ENCODE measurements at places on chromosomes 4 and X.

DNA sequence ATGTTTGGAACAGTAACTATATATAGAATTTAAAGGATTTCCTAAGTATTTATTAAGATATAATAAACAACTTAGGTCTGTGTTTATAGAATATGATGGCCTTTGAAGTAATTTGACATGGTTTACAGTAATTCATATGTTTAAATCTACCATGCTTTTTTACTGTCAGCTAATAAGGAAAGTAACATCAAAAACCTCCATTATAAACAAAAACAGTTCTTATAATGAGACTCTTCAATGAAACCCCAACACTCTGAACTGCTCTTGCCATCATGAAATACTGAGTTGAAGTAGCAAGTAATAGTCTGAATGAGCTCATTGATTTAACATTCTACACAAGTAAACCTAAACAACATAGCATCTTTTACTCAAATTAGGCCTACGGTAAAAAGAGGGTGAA, 1236.5 kb downstream of the FSTL5 start:
- no peak for DNase-seq

GRCh38 chrX:27728291-27728690, 79.5 kb upstream of the MAGEB10 start:
- DNase-seq = no peak

GRCh38 chrX:74923942-74924448, 1.3 kb downstream of the NEXMIF start:
- peak; percentile 41 for DNase-seq

- no peak for DNase-seq
Observed at GRCh38 chr4:145061318-145061920, 36.6 kb downstream of the ANAPC10 start.

GRCh38 chrX:128309311-128309710, 257.1 kb upstream of the ACTRT1 start:
- DNase-seq = no peak

DNA sequence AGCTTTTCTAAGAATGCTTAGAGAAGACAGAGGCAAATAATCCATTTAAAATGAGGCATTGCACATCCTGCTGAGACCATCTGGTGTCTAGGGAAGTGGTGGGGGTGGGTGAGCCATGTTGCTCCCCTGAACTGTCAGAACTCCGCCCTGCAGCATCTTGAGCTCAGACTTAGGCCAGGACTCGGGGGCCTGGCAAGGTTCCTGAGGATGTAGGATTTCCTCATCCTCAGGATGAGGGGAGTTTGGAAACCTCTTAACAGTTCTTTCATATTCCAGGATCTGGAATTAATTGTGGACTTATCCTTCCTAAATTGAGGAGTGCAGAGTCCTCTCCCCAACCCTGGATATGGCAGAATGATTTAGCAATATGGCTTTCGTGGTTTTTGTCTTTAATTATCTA, 6.6 kb downstream of the TLL1 start:
- DNase-seq = no peak

DNA sequence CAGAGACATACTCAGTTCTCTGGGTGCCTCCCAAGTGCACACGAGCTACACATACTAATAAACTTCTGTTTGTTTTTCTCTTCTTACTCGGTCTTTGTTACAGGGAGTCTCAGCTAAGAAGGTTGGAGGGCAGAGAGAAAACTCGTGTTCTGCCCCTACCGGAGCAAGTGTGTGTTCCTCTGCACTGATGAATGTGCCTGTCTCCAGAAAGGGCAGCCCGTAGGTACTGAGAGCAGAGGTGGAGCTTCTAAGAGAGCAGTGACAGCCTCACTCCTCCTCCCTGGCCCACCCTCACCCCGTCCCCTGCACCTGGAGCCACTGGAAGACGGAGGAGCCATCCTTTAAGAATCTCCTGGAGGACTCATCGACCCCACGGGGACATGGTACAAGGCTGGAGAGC, 67.6 kb downstream of the MTNR1A start:
- DNase-seq = no peak

Measured in mucosa of descending colon (tissue), 3 donors.